Liver (tissue), 10 donors: ENCODE measurements at places on chromosomes 7 and 10.

DNA sequence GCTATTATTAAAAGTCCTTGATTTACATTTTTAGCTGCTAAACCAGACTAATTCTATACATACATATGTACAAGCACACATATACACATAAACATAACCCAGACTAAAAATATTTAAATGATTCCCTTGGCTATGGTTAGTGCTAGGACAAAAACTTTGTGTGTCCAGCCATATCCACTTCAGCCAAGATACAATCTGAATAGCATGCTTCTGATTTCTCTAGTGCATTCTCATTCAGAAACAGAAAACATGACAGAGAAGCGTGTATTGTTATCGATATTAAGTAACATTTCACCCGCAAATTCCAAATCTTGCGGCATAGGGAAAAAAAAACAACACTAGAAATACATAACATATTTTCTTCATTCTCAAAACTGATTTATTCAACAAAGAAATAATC is 569.3 kb downstream of the KCNMA1 start:
- H3K4me3 ChIP-seq, result no peak overlapping the region
- H3K4me1 ChIP-seq, result no peaks in the 10 kb centered on the region
- no peaks in the 10 kb centered on the region for H3K27me3 ChIP-seq
- peaks cover 7% of the 10 kb centered on the region for H3K36me3 ChIP-seq

DNA sequence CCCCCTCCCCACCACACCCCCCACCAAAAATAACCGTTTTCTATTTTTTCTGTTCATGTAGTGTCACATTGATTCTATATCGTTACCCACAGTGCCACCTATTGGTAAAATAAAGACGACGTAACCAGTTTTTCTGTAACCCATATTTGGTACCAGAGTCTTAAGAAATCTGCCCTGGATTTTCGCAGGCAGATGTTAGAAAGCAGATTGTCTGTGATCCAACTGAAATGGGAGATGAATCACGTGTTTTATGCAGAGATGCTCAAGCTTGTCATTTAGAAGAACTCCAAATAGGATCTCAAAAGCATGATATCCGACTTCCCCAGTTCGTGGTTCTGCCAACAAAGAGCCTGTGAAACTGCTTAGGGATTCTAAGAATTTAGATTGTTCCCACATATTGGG is 261.1 kb upstream of the CSTF2T start:
- H3K4me3 ChIP-seq, result no peak overlapping the region
- no peaks in the 10 kb centered on the region for H3K36me3 ChIP-seq
- H3K27ac ChIP-seq, result no peak overlapping the region
- H3K4me1 ChIP-seq, result no peaks in the 10 kb centered on the region
- H3K27me3 ChIP-seq, result no peaks in the 10 kb centered on the region
- DNase-seq, result no peak

GRCh38 chr10:97372233-97372875 is 28.8 kb downstream of the RRP12 start:
- no peaks in the 10 kb centered on the region for H3K4me1 ChIP-seq
- H3K27ac ChIP-seq, result no peak overlapping the region
- no peak for DNase-seq
- H3K36me3 ChIP-seq, result peaks cover 15% of the 10 kb centered on the region
- no peak overlapping the region for H3K4me3 ChIP-seq

- DNase-seq, result no peak
- no peaks in the 10 kb centered on the region for H3K27me3 ChIP-seq
- H3K4me1 ChIP-seq, result no peaks in the 10 kb centered on the region
- H3K4me3 ChIP-seq, result no peak overlapping the region
- H3K36me3 ChIP-seq, result no peaks in the 10 kb centered on the region
These were observed 16.7 kb upstream of the CLIP2 start for GRCh38 chr7:74272305-74273038.

DNA sequence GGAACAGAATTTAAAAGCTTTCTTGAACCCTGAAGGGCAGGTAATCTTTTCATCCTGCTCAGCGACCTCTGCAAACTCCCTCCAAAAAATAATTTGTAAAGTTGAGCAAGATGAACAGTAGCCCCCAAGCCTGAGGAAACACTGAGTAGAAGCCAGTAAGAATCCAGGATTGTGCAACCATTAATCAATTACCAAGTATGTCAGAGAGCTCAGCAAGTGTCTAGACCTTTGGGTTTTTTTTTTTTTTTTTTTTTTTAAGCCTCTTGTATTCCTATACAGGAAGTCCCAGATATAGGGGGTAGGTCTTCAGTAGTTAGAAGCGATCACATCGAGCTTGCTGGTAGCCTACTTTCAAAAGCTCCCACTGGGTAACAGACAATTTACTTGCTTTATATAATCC is 155.2 kb downstream of the DGKI start:
- no peak overlapping the region for H3K4me3 ChIP-seq
- DNase-seq, result no peak
- H3K4me1 ChIP-seq, result no peaks in the 10 kb centered on the region
- no peaks in the 10 kb centered on the region for H3K36me3 ChIP-seq
